HEK293T (cell line): ENCODE measurements at places on chromosomes 7 and 10.
A peak's percentile ranks its signal among the peaks of the same experiment; 100 is the strongest.

GRCh38 chr10:71844084-71844483 is 7.0 kb downstream of the PSAP start:
- no peak for DNase-seq

DNA sequence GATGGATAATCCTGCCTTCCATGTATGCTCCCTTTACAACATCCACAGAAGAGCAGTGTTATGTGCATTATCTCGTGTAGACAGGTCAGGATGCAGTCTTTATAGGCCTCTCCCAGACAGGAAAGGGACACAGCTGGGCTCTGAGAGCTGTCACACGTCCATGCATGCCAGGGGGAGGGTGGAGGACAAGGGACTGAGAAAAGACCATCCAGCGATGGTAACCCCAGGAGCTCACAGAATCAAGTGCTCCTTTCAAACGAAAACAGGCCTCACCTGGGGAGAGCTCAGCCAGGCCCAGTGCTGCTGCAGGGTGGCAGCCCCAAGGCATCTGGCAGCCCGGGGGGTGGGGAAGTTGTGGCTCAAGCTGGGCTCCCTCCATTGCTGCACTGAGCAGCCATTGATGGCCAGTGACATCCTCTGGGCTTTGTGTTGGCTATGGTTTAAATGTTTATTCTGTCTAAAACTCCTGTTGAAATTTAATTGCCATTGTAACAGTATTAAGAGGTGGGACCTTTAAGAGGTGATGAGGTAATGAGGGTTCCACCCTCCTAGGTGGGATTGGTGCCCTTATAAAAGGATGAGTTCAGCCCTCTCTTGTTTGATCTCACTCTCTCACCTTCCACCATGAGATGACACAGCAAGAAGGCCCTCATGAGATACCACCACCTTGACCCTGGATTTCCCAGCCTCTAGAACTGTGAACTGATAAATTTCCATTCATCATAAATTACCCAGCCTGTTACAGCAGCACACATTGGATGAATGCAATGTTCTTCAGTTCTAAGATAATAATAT is 15.7 kb downstream of the JCAD start:
- DNase-seq: no peak

- no peak for DNase-seq
Observed at GRCh38 chr7:157434701-157435100, 97.9 kb downstream of the DNAJB6 start.

- DNase-seq: no peak
Observed at GRCh38 chr7:13155188-13155587, 467.8 kb downstream of the ARL4A start.

- peak; percentile 37 for DNase-seq
Observed at GRCh38 chr10:99484626-99485581, 47.8 kb upstream of the NKX2-3 start.

GRCh38 chr7:135355377-135356048 is 121.9 kb downstream of the STRA8 start:
- no peak for DNase-seq

GRCh38 chr10:86871563-86872183 is 85.7 kb downstream of the MMRN2 start:
- DNase-seq: no peak

- DNase-seq: no peak
Observed at GRCh38 chr10:1203704-1204103, 147.5 kb downstream of the WDR37 start.

- DNase-seq: no peak
Observed at GRCh38 chr10:31926765-31927564, 1.7 kb downstream of the ARHGAP12 start.
